ENCODE measurements at places on chromosomes 7 and 10. TPM values are rescaled to one million over a fixed set of nuclear protein-coding genes. Genes with fewer than 3 reads are reported as not detected.

Gene GRID2IP
- total RNA-seq = not detected

Gene OR6B1
- total RNA-seq = not detected

Gene PAPSS2
- 22.1 TPM for total RNA-seq

Gene ACSM6
- not detected for total RNA-seq

Gene NKX2-3
- 0.07 TPM for total RNA-seq

Gene WNT8B
- not detected for total RNA-seq

Gene ADGRA1
- total RNA-seq = not detected

Gene ATRNL1
- 0.78 TPM for total RNA-seq

Gene NEUROD6
- not detected for total RNA-seq
